ENCODE measurements at places on chromosomes 11 and 22. TPM values are rescaled to one million over a fixed set of nuclear protein-coding genes. Genes with fewer than 3 reads are reported as not detected.

- no peak overlapping the region for H3K4me3 ChIP-seq
- H3K27ac ChIP-seq = no peak overlapping the region
- no peaks in the 10 kb centered on the region for H3K4me1 ChIP-seq
- H3K36me3 ChIP-seq = no peaks in the 10 kb centered on the region
These were observed 41.7 kb downstream of the LMO1 start for GRCh38 chr11:8221917-8222495.

The MMP11 gene
- 21.7 TPM for polyA plus RNA-seq

GRCh38 chr11:44690651-44691050, 36.1 kb upstream of the TSPAN18 start:
- H3K27me3 ChIP-seq = no peaks in the 10 kb centered on the region
- no peak for DNase-seq
- H3K36me3 ChIP-seq = no peaks in the 10 kb centered on the region
- H3K4me1 ChIP-seq = peaks cover 5% of the 10 kb centered on the region

- DNase-seq = no peak
- no peaks in the 10 kb centered on the region for H3K36me3 ChIP-seq
- H3K27me3 ChIP-seq = no peaks in the 10 kb centered on the region
- H3K4me1 ChIP-seq = peaks cover 77% of the 10 kb centered on the region
- H3K27ac ChIP-seq = no peak overlapping the region
These were observed 7.1 kb downstream of the MGAT3 start for GRCh38 chr22:39463931-39464390.

GRCh38 chr11:111336582-111337256, 38.4 kb downstream of the POU2AF3 start:
- H3K27ac ChIP-seq = no peak overlapping the region
- H3K27me3 ChIP-seq = no peaks in the 10 kb centered on the region
- no peak for DNase-seq
- no peak overlapping the region for H3K4me3 ChIP-seq

- no peak for DNase-seq
- no peaks in the 10 kb centered on the region for H3K36me3 ChIP-seq
- no peak overlapping the region for H3K4me3 ChIP-seq
- H3K4me1 ChIP-seq = no peaks in the 10 kb centered on the region
These were observed 63.1 kb downstream of the SOX6 start for GRCh38 chr11:16293204-16293681.

The ZNHIT2 gene
- polyA plus RNA-seq = 2.0 TPM

DNA sequence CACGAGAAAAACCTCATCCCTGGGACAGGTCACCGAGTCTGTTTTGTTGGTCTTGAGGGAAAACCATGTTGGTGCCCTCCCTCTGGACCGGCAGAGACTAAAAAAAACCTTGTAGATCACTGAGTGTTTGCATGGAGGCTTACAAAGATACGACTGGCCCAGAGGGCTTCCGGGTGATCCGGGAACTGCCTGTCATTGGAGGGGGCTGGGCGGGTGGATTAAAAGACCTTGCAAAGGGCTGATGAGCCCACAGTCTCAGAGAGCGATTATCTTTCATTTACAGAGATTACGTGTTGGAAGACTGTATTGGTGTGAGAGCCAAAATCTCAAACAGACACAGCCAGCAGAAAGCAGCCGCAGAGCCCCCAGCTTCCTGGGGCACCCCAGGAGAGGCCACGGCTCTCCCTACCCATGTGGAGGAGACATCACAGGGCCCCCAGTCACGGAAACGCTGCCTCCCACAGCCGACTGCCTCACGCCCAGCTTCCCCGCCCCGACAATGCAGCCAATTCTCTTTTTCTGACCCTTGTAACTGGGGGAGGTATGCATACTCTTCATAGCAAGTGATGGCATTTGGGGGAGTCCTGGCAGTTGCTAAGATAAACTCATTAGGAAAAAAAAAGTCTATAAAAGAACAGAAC, 426.4 kb downstream of the CTTN start:
- H3K4me3 ChIP-seq = no peak overlapping the region
- peaks cover 15% of the 10 kb centered on the region for H3K27me3 ChIP-seq
- no peak for DNase-seq
- H3K4me1 ChIP-seq = no peaks in the 10 kb centered on the region
- no peak overlapping the region for H3K27ac ChIP-seq

DNA sequence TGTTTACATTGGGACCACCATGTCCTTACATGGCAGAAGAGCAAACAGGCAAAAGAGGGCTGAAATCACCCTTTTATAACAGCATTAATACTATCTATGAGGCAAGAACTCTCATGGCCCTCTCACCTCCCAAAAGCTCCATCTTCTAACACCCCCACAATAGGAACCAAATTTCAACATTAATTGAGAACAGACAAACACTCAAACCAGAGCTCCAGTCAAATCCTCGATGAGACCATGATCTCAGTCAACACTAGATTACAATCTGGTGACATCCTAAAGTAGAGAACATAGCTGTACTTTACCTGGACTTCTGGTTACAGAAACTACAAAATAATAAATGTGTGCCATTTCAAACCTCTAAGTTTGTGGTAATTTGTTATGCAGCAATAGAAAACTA, 25.1 kb downstream of the OR2AG2 start:
- peaks cover 56% of the 10 kb centered on the region for H3K4me1 ChIP-seq
- no peaks in the 10 kb centered on the region for H3K27me3 ChIP-seq
- H3K27ac ChIP-seq = peak overlapping the region; percentile 95
- H3K4me3 ChIP-seq = peak overlapping the region; percentile 54

GRCh38 chr11:32884770-32885384, 7.7 kb upstream of the QSER1 start:
- no peaks in the 10 kb centered on the region for H3K27me3 ChIP-seq
- H3K4me3 ChIP-seq = no peak overlapping the region
- H3K36me3 ChIP-seq = no peaks in the 10 kb centered on the region

DNA sequence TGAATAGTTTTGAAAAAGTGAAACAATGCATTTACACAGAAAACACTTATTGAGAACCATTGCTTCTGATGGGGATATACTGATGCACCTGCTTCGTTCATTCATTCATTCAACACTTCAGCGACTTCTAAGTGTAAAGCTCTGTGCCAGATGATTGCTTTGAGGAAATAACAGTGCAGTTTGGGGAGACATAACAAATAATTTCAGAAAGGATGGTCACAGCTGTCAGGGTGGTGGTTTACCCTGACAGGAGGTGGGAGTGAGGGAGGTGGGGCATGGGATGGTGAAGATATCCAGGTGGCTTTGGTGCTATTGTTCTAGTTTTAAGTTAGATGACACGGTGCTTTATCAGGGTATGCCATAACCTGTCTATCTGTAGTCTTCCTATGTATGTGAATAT, 344.1 kb downstream of the LARGE1 start:
- H3K4me3 ChIP-seq = no peak overlapping the region
- H3K27ac ChIP-seq = peak overlapping the region; percentile 26
- H3K4me1 ChIP-seq = peaks cover 82% of the 10 kb centered on the region
- DNase-seq = peak; percentile 44
- H3K27me3 ChIP-seq = no peaks in the 10 kb centered on the region

The GRAP2 gene
- 34.9 TPM for polyA plus RNA-seq

- no peaks in the 10 kb centered on the region for H3K36me3 ChIP-seq
- no peak overlapping the region for H3K4me3 ChIP-seq
- no peaks in the 10 kb centered on the region for H3K4me1 ChIP-seq
These were observed 49.2 kb downstream of the PAK1 start for GRCh38 chr11:77424644-77425043.

DNA sequence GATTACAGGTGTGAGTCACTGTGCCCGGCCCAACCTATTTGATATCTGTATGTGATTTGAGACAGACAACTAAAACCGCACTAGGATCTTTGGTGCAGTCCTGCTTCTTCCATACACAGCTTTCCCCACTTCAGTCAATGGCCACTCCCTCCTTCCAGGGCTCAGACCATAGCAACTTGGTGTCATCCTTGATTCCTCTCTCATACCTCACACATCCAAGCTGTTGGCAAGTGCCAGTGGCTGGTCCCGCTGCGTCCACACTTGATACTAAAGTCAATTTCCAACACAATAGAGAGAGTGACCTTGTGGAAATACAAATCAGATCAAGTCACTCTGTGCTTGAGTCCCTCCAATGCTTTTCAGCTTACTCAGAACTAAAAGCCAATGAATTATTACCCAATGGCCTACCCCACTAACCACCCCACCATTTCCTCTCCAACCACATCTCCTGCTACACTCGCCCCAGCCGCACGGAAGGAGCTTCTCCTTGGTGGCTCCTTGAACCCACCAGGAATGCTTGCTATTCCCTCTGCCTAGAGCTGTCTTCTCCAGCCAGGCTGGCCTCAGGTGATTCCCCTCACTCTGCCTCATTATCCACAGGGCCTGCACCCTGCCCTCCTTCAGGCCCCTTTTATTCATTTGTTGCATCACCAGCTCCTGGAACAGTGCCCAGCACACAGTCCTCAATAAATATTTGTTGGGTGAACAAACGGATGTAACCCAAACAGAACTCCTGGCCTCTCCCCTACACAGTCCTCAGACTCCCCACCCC, 12.9 kb downstream of the ABTB2 start:
- no peaks in the 10 kb centered on the region for H3K27me3 ChIP-seq
- no peaks in the 10 kb centered on the region for H3K4me1 ChIP-seq
- no peak for DNase-seq
- no peak overlapping the region for H3K27ac ChIP-seq

DNA sequence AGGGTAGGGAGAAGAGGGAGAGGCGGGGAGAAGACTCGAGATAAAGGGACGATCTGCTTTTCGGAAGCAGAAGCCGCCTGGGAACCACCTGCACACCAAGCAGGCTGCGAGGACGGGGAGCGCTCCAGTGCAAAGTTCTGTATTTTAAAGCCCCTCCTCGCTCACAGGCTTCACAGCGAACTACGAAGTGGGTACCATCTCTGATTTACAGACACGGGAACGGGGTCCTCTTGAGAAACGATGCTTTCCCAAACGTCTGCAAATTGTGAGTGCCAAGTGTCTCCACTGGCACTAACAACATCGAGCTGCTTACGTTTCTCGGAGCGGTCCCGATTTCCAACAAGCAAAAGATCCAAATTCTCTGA, 700 bp upstream of the STX3 start:
- no peak for DNase-seq
- peaks cover 26% of the 10 kb centered on the region for H3K4me1 ChIP-seq

GRCh38 chr11:82406611-82407010, 327.1 kb downstream of the FAM181B start:
- no peaks in the 10 kb centered on the region for H3K36me3 ChIP-seq
- no peak for DNase-seq
- no peak overlapping the region for H3K4me3 ChIP-seq
- no peak overlapping the region for H3K27ac ChIP-seq
- H3K4me1 ChIP-seq = no peaks in the 10 kb centered on the region

DNA sequence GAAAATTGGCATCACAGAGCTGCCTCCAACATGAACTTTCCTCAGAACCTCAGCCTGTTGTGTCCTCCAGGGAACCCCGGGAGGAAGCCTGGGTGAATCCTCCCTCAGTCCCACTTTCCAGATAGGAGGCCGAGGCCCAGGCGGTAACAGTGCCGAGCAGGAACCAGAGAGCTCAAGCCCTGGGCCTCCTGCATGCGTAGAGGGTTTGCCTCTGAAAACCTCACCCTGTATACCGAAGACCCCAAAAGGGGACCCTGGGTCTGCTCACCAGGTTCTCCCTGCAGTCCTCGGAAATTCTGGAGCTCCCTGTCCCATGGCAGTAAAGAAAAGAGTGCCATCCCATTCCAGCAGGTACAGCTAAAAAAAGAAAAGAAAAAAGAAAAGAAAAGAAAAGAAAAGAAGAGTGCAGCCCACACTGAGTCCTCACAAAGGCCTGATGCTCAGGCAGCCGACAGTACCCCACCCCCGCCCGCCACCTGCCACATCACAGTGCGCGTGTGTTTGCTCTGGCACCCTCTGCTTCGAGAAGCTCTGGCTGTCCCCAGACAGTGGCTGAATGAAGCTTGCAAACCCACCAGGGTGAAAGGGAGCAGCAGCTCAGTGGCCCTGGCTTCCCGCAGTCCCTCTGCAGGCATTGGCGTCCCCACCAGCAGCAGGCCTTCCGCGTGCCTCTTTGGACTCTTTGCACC, 28.4 kb upstream of the FADD start:
- H3K27me3 ChIP-seq = no peaks in the 10 kb centered on the region
- H3K27ac ChIP-seq = no peak overlapping the region
- DNase-seq = no peak
- H3K4me3 ChIP-seq = no peak overlapping the region
- no peaks in the 10 kb centered on the region for H3K4me1 ChIP-seq

DNA sequence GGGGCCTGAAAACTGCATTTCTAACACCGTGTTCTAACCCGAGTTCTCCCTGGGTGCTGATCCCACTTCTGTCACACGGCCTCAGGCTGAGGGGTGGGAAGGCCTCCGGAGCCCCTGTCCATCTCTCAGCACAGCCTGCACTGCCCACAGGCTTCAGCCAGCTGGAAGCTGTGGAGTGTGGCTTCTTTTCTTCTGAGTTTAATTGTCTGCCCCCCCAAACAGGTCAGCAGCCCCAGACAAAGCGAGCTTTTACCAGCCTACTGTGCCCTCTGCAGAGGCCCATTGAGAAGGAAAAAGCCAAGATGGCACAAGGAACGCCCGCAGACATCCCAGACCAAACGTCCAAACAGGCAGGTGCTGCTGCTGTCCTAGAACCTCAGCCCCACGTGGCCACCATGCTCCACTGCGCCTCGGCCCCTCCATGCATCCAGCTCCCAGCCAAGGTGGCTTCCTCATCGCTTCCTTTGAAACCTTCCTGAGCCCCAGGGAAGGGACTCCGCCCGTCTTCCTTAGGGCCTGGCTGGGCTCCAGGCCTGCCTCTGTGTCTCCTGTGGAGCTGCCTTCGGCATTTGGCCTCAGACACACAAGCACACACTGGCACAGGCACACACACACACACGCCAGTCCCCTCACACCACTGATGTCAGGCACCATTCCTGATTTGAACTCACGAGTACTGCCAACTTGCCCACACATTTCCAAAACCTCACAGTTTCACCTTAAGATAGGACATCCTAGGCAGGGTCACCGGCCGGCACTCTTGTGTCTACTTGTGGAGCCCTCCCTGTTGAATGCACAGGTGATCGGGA, 1.7 kb downstream of the MOB2 start:
- no peaks in the 10 kb centered on the region for H3K27me3 ChIP-seq
- DNase-seq = no peak
- no peak overlapping the region for H3K27ac ChIP-seq
- H3K36me3 ChIP-seq = no peaks in the 10 kb centered on the region

GRCh38 chr11:6653097-6653496, 2.5 kb downstream of the DCHS1 start:
- H3K36me3 ChIP-seq = no peaks in the 10 kb centered on the region
- H3K4me3 ChIP-seq = no peak overlapping the region
- H3K4me1 ChIP-seq = peaks cover 15% of the 10 kb centered on the region
- H3K27ac ChIP-seq = no peak overlapping the region

The TRIM29 gene
- not detected for polyA plus RNA-seq

The CADM1 gene
- 0.43 TPM for polyA plus RNA-seq

DNA sequence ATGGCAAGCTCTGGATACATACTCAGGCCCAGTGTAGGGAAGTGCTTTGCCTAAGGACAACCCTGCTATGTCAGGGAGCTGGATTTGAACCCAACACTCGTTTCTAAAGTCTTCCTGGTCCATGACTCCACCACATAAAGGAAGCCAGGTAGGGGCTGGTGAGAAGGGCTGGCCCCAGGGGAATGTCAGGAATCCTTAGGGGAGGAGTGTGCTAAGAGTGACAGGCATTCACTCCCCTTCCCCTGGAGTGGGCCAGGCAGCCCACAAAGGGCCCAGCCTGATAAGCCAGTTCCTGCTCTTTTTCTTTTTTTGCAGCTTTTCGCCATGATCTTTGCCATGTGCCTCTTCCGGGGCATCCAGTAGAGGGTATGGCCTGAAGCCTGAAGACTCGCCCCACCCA, 21.9 kb downstream of the TP53I11 start:
- H3K4me3 ChIP-seq = no peak overlapping the region
- no peak for DNase-seq
- H3K27ac ChIP-seq = no peak overlapping the region
- H3K36me3 ChIP-seq = peaks cover 3% of the 10 kb centered on the region
